ENCODE measurements at places on chromosomes 6 and 20.
A peak's percentile ranks its signal among the peaks of the same experiment; 100 is the strongest.

DNA sequence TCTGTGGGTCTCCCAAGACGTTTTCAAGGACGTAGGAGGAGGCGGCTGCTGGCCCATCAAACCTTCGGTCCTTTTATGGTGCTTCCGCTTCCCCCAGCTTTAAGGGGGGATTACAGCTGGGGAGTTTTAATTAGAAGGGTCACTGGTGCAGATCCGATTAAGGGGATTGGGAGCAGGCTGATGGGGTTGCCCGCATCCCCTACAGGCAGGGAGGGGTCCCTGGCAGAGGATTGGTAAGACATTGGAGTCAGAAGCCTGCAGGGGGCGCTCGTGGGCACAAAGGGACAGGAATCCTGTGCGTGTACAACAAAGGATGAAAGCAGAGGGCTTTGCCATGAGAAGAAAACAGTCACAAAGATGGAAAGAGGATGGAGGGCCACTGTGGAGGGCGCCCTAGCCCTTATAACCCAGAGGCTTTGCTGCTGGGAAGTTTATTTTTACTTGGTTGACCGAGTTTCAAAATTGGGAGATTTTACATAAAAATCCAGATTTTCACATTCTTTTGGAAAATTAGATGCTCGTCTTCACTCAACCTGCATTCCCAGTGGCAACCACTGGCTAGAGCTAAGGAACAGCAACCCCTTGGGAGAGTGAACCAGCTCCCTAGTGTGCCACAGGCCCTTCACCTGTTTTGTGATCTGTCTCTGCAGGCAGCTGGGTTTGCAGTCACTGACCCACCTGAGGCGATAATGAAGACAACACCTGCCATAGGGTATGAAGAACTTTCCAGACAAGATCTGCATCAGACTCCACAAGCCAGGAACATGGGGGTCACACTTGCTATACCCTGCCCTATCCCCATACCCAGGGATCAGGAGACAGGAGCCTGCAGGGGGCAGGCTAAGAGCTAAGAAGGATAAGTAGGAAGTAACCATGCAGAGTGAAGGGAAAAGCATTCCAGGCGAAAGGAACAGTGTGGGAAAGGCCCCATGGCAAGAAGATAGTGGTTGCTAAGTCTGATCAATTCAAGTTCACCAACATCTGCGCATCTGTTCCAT, 97.7 kb downstream of the KCNB1 start:
- peak; percentile 50 for DNase-seq

DNA sequence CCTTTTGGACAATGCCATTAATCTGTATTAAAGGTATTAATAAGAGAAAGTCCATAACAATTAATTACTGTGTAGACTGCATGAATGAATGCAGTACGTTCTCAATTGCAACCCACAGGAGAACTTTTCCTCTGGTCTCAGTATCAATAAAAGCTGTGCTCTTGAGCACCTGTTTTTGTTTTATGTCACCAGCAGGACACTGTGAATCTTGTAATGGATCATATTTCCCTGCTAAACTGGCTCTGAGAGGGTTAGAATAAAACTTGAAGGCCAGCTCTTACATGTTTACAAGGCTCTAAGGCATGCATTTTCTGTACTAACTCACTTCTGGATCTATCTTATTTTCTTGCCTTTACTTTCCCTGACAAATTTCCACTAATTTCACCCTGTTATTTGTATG, 214.3 kb upstream of the PLN start:
- no peak for DNase-seq

DNA sequence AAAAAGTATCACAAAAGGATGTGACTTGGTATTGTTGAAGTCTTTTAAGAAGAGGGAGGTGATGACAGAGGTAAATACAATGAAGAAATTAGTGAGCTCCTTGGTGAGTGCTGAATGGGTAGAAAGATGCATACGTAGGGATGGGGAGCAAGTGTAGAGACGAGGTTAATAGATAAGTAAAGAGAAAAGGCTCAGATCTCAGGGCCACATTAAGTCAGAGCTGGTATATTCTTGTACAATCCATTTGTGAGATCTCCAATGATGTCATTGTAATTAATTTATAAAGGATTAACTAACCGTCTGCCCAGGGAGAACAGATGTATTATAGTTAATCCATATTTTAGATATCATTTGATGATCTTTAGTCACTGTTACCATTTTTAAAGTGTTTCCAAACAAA, 43.4 kb downstream of the SMPDL3A start:
- DNase-seq: no peak

- DNase-seq: no peak
These were observed 82.0 kb upstream of the B3GAT2 start for GRCh38 chr6:71038711-71039344.

- DNase-seq: no peak
These were observed 15.6 kb upstream of the SEC63 start for GRCh38 chr6:107973594-107973993.

GRCh38 chr6:143743301-143744166, 65.8 kb downstream of the PHACTR2 start:
- peak; percentile 34 for DNase-seq
